ENCODE measurements at places on chromosomes 1 and 21.
A peak's percentile ranks its signal among the peaks of the same experiment; 100 is the strongest.

GRCh38 chr1:172756024-172756423 lies 97.1 kb downstream of the FASLG start:
- DNase-seq, result no peak

DNA sequence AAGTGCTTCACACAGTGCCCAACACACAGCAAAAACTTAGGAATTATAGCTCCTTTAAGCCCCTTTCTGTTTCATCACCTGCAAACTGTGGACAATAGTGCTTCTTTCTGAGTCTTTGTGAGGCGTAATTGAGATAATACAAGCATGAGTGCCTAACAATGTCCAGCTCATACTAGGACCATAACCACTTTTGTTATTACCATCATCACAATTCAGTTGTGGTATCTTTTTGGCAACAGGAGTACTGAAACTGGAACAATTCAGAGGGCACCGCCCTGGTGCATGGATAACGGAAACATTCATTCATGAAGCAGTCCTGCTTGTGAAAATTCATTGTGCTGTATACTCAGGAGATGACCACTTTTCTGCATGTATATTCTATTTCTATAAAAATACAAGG lies 18.2 kb downstream of the DNAJC11 start:
- no peak for DNase-seq

- DNase-seq, result no peak
Measured at GRCh38 chr1:233016798-233017197, 66.4 kb downstream of the NTPCR start.

DNA sequence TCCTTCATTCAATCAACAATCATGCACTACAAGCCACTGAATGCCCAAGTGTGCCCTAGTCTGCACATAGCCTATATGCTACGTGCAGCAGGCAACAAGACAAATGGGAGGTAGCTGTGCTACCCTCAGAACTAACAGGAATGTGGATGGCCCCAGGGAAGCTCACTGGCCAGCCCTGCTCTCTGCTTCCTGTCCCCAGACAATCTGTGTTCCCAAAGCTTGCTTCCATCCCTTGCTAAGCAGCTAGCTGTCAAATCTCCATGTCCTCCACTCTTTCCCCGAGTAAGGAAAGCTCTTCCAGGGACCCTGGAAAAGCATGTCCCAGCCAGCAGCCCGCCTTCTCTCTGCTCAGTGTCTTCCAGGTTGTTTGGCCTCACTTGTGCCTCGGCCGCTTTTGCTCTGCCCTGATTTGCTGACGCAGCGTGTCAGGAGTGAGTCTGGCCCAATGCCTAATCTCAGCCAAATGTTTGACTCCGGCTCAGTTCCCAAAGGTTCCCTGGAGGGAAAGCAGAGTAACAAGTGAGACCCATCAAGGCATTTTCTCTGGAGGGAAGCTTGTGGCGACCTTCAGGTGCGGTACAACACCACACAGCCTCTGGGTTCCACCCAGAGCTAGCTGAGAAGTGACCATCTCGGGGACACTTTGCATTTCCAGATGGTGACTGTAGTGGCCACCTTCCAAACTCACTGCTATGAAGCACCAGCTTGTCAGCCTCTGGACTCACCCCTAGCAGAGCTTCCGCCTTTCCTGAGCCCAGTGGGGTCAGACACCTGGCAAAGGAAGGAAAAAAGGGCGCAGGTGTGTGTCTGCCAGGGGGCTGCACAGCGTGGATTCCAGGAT lies 243.4 kb downstream of the RHOU start:
- no peak for DNase-seq

DNA sequence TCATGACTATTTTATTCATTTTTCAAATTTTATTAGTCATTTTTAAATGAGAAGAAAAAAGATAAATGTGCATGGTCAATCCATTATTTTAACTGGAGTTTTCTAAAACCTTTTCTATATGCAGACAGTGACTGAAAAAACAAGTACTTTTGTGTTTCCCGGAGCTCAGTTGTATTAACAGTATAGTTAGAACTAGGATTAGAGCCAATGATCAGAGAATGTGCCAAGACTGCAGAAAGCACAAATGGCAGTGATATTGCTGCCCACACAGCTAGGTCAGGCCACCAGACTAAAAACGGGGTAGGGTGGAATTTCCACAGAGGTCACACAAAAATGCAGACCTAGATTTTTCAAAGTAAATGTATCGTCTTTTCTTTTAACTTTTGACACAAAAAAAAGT lies 163.1 kb upstream of the GRIK3 start:
- no peak for DNase-seq

DNA sequence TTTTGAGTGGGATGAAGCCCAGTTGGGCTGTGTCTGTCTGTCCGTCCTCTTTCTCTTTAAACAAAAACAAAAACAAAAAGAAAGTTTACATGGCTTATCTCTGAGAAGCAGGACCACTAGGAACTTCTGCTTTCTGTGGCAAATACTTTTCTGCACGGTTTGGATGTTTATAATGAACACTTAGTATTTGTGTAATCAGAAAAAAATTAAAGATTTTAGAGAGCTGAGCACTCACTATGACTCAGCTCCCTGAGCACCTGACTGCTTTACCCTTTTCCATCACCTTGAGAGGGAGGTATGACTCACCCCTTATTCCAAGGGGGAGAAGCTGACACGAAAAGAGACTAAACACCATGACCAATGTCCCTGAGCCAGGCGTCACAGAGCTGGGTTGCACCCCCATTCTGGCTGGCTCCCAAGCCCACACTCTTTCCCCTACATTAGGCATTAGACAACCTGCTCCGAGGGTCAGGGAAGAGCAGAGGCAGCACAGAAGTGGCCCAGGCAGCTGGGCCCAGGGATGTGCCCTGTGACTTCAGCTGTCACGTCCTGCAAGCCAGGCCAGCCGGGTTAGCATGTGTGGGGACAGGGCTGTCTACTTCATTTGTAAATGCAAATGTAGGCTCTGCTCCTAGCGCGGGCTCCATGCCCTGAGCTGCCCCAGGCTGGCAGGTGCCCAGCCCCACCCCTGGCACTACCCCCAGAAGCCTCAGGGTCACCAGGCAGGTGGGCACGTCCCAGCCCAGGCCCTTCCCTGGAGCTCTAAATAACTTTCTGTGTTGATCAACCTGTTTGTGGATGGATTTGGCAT lies 30.4 kb downstream of the RAP1GAP start:
- DNase-seq, result no peak

GRCh38 chr1:111732718-111733117 lies 6.5 kb downstream of the INKA2 start:
- DNase-seq, result no peak

DNA sequence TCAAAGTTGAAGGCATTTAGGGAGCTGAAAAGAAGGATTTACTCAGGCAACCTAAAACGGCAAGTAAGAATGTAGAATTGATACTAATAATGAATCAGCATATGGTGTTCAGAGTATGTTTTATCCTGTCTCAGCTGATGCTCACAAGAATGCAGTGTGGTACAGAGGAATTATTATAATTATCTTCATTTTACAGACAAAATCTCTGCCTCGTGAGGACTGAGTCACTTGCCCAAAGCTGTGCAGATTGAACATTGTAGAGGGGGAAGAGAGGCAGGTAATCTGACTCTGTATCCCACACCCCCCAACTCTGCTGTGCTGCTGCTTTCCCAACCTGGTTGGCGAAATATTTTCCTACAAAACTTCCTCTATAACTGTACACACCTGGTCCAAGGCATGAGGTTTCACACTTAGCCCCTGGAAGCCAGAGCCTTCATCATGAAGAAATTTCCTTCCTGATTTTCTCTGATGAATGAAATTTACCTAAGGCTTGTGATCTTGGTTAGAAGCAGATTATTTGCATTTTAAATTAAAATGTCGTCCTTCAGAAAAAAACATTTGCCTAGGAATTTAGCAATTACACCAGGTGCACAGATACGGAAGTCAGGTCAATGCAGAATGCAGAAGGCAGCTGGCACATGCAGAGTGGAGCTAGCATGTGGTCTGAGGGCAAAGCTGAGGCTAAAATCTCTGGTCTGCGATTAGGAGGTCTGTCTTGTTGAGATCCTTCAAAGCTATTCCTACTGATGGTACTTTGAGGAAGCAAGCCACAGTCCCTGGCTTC lies 52.8 kb downstream of the DPT start:
- no peak for DNase-seq

DNA sequence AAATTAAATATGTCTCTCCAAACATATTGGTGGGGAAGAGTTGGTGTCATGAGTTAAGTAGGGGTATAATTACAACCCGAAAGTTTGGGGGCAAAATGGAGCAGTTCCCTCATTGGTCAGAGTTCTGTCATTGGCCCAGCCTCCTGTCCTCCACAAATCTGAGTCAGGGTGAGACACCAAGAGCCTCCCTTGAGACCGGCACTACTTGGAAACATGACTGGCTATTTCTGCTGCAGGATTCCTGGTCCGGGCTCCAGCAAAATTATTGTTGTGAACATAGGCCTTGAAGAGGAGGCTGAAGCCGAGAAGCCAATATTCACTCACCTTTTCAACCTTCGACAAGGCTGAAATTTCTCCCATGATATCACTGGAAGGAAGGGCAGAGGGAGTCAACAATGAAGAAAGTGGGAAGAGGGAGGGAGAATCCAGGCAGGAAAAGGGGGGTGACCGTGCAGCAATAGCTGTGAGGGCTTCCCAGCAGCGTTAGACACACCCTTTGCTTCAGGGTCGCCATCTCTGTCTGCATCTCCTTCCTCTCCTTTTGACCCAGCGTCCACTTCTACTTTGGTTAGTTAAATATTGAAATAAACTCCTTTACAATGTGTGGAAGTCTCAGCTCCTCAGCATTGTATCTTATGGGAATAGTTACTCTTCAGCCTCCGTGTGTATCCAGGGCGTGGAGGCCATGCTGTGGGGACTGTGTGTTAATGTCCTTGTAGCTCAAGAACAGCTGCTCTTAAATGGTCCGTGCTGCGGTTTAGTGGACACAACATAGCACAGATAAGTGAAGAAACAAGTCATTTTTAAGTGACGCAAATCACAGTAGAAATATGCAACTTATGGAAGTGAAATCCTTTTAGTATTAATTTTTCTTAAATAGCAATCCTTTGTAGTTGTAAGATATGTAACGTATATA lies 307.4 kb downstream of the DISC1 start:
- no peak for DNase-seq

- no peak for DNase-seq
Measured at GRCh38 chr1:34715139-34715538, 39.7 kb upstream of the GJB5 start.

GRCh38 chr1:6343506-6344405 lies 49.8 kb downstream of the ACOT7 start:
- DNase-seq, result peak; percentile 9

DNA sequence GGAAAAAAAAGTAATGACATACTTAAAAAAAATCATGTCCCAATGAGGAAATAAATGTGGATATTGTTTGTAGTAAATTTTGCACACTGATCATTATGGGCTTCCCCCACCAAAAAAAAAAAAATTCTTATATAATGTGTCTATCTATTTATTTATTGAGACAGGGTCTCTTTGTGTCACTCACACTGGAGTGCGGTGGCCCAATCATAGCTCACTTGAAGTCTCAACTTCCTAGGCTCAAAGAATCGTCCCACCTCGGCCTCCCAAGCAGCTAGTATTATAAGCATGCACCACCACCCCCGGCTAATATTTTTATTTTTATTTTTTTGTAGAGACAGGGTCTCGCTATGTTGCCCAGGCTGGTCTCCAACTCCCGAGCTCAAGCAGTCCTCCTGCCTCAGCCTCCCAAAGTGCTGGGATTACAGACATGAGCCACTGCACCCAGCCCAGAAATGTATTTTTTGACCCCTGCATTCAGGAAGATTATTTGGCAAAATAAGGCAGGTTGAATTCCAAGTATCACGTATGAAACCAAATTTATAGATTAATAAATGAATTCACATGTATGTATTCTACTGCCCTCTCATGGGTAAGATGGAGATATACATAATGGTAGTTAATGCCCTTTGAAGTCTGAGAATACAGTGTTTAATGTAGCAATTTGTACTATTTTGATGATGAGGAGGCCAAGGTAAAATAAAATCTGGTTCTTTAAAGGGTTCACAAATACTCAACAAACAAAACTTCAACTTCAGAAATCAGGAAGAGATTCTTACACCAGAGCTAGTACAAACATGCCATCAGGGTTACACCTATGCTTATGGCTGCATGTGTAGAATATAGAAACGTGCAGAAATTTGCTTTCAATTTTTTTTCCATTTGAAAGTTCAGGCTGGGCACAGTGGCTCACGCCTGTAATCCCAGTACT lies 1.4 kb upstream of the DENND2C start:
- no peak for DNase-seq

GRCh38 chr1:151009206-151009587 lies 948 bp downstream of the PRUNE1 start:
- no peak for DNase-seq

GRCh38 chr1:70044832-70045231 lies 160.5 kb downstream of the LRRC40 start:
- no peak for DNase-seq

All from activated T-helper 1 cell treated with Interleukin-2 at 50 U/mL for 16 hours (primary cell).